ENCODE measurements at places on chromosomes 5 and 9.
A peak's percentile ranks its signal among the peaks of the same experiment; 100 is the strongest.

GRCh38 chr5:169442403-169442874, 141.1 kb upstream of the SPDL1 start:
- DNase-seq: no peak

DNA sequence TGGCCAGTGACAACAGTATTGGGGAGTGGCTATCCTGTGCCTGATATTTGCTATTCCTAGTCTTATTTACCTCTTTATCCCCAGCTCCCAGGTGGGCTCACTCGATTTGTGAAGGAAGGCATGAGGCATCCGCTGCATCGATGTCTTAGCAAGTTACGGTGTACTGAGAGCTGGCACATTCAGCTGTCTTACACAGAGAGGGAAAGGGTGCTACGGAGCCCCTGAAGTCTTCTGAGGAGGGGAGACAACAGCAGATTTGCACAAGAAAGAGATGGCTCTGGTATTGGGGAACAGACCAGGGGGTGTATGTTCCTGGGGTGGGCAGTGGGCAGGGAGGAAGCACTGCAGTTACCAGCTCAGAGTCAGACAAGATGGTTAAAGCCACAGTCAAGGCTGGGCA, 172.6 kb downstream of the FGF18 start:
- no peak for DNase-seq

DNA sequence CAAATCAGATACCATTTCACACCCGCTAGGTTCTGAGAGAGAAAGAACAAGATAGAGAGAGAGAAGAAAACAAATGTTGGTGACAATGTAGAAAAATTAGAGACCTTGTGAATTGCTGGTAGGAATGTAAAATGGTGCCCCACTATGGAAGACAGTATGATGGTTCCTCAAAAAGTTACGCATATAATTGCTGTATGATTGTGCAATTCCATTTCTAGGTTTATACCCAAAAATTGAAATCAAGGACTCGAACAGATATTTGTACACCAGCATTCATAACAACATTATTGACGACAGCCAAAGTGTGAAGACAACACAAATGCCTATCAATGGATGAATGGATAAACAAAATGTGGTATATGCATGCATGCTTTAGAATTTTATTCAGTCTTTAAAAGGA, 74.5 kb upstream of the MAP3K1 start:
- DNase-seq: no peak

- DNase-seq: no peak
These were observed 496.8 kb downstream of the MAT2B start for GRCh38 chr5:164002214-164002613.

DNA sequence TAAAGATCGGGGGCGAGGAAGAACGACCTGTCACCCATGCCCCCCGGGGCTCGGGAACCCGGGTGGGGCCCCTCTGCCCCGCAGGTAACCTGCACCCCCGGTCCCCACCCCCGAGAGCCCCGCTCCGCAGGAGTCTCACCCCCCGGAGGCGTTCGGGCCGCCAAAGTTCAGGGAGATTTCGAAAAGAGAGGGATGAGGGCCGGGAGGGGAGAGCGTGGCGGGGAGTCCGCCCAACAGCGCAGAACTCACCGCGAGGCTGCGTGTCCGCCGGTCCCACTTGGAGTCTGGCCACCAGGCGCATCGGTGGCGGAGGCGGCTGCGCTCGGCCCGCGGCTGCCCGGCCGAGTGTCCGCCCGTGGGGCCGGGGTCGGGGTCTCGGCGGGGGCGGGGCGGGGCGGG, at the start of gene PHF19:
Gene PHF19, minus strand, starts transcription at position 347 of the 399 bp plus-strand sequence. CDS start 2,447 bp downstream, outside the sequence.
- peak; percentile 58 for DNase-seq

DNA sequence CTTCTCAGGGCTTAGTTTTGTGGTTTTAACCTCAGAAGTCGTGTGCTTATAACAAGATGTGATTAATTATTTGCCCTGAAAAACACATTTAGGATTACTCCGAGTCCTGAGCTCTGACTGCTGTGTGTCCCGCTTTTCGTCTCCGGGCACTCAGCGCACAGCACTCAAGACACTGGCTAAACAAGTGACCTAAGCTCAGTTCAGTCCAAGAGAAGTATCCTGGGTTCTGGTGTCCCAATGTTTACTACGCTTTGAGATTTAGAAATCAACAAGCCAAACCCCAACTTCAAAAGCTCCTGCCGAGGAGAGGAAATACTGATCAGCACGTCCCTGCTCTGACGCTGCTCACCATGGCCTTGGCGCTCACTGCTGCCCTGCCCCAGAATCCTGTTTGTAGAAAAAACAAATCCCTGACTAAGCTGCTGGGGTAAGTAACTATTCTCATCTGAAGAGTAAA, 53.2 kb downstream of the IPPK start:
- DNase-seq: no peak
